Smooth muscle cell of bladder (primary cell): ENCODE measurements at places on chromosomes 16 and 17. TPM values are rescaled to one million over a fixed set of nuclear protein-coding genes. Genes with fewer than 3 reads are reported as not detected.

The C16orf46 gene
- 0.14 and 0.37 TPM in 2 replicates for total RNA-seq

The ST6GALNAC2 gene
- total RNA-seq, result 1.0 and 4.1 TPM in 2 replicates

The C17orf75 gene
- 17.1 and 19.1 TPM in 2 replicates for total RNA-seq

The ALOX12B gene
- not detected in 2 replicates for total RNA-seq

The CSH2 gene
- not detected in 2 replicates for total RNA-seq

The MYADML2 gene
- total RNA-seq, result not detected in 2 replicates

The OSGIN1 gene
- total RNA-seq, result 1.7 and 2.5 TPM in 2 replicates

The AIPL1 gene
- not detected in 2 replicates for total RNA-seq

The BFAR gene
- 57.2 and 58.2 TPM in 2 replicates for total RNA-seq

The BICDL2 gene
- under 0.01 and 0.37 TPM in 2 replicates for total RNA-seq

The ITGB4 gene
- total RNA-seq, result 0.28 TPM in 2 replicates

The ZNF423 gene
- total RNA-seq, result 0.28 and 1.0 TPM in 2 replicates
